ENCODE measurements at places on chromosomes 1 and 21.

DNA sequence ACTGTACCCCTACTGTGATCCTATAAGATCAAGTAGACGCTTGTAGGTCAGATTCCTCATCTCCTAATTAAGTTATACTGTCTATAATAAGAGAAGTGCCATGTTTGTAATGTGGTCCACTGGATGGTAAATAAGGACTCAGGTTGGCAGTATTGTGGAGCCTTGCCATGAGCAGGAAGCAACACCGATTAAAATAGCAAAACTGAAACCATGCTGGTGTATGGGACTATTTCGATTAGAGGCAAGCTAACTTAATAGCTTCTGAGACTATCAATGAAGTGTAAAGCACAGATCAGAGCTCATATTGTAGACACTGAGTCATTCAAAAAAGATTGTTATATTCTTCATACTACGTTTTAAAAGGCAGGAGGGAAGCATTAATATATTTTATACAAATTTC lies 348.8 kb downstream of the HHAT start:
- no peak for DNase-seq

DNA sequence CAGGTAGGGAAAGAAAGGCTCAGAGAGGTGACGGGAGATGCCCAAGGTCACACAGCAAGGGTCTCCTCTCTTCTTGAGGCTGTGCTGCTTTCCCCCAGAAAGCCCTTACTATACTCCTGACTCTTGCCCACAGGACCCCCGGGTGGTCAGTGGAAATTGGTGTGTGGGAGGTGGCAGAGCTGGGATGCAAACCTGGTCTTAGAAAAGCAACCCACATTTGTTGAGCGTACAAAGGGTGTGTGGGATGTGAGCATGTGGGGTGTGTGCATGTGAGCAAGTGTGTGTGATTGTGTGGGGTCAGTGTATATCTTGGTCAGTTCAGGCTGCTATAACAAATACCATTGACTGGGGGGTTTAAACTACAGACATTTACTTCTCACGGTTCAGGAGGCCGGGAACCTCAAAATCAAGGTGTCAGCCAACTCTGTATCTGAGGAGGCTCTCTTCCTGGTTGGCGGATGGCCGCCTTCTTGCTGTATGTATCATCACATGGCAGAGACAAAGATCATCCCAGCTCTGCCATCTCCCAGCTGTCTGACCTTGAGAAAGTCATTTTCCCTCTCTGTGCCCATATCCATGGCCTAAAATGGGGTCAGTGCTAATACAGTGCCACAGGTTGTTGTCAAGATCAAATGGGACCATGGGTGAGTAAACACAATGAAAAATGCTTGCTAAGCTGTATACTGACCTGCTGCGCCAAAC lies 268.5 kb downstream of the PTPRU start:
- DNase-seq = no peak

GRCh38 chr21:44065428-44065827 lies 41.8 kb upstream of the PWP2 start:
- no peak for DNase-seq

DNA sequence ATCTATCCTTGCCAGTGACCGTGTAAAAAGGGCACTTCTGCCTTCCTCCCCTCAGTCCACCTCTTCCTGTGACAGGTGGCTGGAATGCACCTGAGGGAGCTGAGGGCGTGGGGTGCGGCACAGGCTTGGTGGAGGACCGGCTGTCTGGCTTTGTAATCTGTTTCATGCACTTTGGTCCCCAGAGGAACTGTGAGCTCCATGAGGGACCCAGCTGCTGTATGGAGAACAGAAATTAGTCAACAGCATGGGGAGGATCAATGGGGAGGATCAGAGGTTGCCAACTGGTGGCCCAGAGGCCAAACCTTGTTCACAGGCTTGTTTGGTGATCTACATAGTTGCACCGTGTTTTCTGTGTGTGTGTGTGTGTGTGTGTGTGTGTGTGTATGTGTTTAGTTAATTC lies 19.0 kb upstream of the LUZP1 start:
- no peak for DNase-seq

DNA sequence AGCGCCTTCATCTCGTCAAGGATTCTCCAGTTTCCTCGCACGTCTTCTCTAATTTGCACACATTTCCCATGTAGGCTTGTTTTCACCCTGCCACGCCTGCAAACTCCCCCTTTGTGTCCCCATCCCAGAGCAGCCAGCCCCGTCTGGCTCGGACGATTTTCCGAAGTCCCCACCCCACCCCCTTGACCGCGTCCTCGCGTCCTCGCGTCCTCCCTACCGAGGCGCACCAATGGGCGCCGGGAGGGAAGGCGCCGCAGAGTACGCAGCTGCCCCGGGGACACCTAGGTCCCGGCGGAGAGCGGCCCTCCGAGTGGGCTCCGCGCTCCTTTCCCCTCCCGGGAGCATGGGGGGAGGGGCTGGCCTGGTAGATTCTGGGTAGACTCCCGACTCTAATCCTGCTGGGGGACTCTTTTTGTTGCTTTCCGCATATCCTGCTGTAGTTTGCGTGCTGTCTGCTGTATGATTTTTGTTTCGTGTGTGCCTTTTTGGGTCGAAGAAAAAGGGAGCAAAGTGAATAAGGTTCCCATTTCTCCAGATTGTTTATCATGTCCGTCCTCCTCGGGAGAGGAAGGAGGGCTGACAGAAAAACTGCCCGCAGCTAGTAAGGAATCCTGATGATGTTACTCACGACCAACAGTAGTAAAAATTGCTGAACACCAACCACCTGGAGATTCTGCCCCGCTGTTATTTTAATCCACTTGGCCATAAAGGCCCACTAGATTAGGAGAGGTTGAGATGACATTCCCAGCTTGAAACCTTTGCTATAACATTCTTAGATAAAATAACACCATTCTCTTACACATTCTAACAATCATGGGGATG lies 1.5 kb downstream of the CACHD1 start:
- no peak for DNase-seq

GRCh38 chr1:61120246-61120840 lies 38.0 kb downstream of the NFIA start:
- no peak for DNase-seq

DNA sequence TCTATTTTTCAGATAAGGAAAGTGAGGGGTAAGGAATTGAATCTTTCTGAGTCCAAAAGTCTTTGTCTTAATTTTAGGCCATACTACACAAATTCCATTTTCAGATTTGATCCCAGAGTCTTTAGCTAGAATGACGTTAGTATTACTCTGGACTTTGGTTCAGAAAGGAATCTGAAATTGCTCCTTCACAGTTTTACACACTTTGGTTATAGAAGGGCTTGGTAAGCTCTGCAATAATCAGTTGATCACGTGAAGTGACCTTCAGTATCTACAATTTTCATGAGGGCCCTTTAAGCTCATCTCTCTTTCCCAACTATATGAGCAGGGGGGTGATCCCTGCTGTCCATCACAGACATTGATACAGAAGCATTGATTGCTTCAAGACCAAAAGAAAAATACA lies 103.4 kb upstream of the ESRRG start:
- no peak for DNase-seq

DNA sequence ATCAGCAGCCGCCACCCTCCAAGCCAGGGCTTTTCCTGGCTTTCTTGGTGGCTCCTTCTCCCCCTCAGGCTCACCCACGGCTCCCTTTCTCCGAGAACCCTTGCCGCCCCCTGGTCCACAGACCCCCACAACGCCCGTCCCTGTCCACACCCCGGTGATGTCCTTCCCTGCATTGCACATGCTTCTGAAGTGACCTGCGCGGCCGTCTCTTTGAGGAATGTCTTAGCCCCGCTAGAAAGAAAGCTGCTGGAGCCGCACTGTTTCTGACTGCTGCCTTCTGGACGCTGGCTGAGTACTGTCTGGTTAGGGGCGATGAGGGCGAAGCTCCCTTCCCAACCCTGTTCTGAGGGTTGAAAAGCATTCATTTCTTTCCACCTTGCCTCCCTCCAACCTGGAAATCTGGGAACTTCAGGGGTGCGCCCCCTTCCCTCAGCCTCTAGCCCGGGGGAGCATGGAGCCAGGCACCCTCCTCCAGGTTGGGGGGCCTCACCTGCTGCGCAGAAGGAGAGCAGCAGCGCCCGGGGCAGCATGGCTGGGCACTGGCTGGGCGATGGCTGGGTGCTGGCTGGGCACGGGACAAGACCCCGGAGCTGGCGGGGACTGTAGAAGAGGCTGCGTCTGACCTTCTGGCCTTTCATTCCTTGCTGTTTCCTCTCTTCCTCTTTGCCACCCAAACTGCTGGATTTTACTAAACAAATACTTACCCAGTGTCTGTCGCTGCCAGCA lies at the start of gene CLEC20A:
Gene CLEC20A, minus strand, starts transcription at position 555 of the 726 bp plus-strand sequence. Its CDS starts 25 bp downstream, at position 530.
- no peak for DNase-seq

GRCh38 chr1:23720256-23720995 lies 22.8 kb upstream of the ELOA start:
- no peak for DNase-seq

- DNase-seq = no peak
Observed at GRCh38 chr1:32521165-32521564, 18.1 kb upstream of the ZBTB8A start.

DNA sequence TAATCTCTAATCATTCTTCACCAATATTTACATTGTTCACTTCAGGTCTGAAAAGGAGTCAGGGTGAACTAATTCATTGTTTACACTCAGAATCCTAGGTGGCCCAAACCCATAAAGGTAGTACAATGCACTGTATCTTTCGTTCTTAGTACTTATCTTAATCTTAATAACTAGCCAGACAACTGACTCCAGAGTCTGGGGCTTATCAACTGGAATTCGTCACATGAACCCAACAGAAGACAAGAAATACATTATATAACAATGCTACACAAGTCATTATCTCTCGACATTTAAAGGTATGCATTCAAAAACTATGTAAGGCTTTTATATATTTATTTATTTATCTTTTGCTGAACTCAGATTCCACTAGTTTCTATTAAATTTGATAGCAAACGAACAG lies 125.9 kb upstream of the ESRRG start:
- DNase-seq = no peak

DNA sequence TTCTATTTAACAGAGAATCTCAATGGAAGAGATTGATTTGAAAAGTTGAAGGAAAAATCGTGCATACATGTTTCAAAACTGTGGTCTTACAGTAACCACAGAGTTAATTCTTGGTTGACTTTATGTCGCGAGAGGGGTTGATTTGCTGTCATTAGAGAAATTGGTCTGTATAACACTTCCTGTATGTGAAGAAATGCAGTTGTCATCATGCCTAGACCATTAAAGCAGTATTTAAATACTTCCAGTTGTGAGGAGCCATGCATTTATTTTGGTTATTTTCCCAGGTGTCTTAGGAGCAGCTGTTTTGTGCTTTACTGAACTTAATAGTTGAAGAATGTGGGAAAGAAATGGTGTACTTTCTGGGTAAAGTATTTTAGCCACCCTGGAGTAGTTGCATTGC lies 76.2 kb downstream of the NFIA start:
- DNase-seq = no peak

DNA sequence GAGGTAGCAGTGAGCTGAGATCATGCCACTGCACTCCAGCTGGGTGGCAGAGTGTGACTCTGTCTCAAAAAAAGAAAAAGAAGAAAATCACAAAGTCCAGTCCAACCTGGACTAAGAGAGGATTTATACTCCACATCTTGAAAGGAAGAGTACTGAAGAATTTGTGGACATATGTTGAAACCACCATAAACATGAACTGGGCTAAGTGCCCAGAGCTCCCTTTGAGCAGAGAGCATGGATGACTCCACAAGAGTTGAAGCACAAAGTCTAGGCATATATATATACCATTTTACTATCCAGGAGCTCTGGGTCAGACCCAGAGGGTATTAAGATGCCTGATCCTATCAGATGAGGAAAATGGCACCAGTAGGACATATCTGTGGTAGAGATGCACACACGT lies 86.6 kb downstream of the OMA1 start:
- no peak for DNase-seq

DNA sequence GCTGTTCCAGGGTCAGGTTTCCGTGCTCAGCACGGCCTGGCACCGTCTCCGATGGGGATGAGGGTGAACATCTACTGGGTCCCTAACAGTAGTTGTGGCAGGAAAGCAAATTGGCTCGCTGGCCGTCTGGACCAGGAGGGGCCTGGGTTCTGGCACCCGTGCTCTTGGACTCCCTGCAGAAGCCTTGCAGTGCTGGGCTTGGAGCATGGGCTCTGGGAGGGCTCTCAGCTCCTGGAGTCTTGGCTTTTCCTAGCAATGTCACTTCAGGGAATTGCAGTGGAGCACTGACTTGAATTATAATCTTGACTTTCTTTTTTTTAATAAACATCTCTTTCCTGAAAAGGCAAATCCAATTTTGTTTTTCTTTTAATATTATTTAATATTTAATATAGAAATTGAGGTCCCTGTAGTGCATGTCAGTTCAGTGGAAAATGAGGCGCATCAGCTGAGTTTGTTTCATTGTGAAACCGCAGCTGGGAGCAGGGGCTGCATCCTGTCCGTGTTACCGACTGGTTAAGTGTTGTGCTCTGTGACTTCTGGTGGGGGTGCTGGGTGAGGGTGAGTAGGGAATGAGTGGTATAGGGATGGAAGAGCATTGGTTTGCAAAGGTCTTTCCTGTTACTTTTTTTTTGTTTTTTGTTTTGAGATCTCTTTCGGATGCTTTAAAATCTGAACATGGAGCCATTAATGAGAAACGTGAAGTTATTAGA lies 64.1 kb downstream of the PEX14 start:
- no peak for DNase-seq

DNA sequence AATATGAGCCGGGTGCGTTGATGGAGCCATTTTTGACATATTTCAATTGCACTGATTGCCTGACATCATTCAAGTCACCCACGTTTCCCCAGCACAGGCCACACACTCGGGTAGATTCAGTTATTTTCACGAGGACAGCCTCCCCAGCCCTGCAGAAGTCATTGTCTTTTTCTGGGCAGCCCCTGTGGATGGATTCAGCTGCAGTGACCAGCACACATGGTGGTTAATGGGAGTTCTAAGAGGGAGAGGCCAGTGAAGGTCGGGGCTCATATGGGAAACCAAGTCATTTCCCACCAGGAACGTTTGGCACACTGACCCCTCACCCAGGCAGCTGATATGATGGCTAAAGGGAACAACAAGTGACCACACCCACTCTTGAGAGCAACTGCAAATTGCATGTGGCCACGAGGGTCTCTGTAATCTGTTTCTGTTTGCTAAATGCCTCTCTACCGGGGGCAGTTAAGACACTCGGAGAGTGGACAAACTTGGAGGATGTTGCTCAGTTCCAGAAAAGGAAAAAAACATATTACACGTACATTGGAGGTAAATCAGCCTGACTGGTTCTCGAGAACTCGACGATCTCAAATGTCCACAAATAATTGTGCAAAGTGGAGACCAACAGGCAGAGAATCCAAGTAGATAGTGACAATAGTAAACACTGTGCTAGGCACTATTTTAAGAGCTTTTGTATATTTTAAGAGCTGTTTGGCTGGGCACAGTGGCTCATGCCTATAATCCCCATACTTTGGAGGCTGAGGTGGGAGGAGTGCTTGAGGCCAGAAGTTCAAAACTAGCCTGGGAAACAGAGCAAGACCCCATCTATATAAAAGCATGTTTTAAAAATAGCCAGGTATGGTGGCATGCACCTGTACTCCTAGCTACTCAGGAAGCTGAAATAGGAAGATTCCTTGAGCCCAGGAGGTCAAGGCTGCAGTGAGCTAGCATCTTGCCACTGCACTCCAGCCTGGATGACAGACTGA lies 167.2 kb upstream of the IRF2BP2 start:
- DNase-seq = no peak

GRCh38 chr1:240426051-240426450 lies 185.9 kb downstream of the GREM2 start:
- DNase-seq = no peak
